ENCODE measurements at places on chromosomes 2 and 18.

- DNase-seq = no peak
Observed at GRCh38 chr18:45361125-45361851, 254.0 kb upstream of the SLC14A2 start.

DNA sequence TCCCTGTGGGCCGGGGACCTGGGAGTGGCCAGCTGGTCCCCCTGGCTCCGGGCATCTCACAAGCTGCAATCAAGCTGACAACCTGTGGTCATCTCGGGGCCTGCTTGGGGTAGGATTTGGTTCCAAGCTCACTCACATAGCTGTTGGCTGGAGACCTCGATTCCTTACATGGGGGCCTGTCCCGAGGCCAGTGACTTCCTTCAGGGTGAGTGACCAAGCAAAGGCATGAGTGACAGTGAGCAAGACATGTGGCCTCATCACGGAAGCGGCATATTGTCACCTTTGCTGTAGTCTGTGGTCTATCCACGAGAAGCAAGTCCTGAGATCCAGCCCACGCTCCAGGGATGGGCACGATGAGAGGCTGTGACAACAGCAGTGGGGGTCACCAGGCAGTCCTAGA is 131.4 kb upstream of the ID2 start:
- no peak for DNase-seq

- DNase-seq = no peak
Observed at GRCh38 chr2:63189026-63189425, 138.4 kb downstream of the OTX1 start.

DNA sequence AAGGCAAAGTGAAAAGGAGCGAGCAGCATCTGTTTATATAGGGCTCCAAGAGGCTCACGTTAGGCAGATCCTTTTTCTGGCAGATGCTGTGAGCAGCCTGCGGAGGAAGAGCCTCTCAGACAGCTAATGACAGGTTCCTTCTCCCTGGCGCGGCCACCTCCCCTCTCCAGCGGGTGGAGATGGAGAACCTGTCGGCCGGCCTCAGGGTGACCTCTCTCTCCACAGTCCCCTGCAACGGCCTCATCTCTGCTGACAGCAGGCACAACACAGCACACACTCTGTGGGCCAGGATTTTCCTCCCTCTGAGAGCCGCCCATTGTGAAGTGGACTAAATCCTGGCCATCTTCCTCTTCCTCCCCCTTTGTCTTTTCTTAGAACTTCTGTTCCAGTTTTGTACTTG is 119.8 kb downstream of the PRKCE start:
- DNase-seq = peak; percentile 31

DNA sequence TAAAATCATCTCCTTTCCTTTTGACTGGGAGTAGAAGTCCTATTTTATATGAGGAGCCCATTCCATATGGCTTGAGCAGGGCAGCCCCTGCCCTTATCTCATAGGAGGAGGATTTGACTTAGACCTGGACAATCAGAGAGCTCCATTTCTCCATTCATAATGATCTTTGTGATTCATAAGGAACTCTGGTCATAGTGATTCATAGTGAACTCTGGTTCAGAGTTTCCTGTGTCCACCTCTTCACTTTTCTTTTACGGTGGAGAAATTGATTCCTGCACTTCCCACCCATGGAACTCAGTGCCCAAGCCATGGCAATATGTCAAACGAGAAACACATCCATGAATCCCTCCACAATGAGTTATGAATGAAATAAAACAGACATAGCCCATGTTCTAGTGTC is 12.8 kb upstream of the MYO3B start:
- no peak for DNase-seq

DNA sequence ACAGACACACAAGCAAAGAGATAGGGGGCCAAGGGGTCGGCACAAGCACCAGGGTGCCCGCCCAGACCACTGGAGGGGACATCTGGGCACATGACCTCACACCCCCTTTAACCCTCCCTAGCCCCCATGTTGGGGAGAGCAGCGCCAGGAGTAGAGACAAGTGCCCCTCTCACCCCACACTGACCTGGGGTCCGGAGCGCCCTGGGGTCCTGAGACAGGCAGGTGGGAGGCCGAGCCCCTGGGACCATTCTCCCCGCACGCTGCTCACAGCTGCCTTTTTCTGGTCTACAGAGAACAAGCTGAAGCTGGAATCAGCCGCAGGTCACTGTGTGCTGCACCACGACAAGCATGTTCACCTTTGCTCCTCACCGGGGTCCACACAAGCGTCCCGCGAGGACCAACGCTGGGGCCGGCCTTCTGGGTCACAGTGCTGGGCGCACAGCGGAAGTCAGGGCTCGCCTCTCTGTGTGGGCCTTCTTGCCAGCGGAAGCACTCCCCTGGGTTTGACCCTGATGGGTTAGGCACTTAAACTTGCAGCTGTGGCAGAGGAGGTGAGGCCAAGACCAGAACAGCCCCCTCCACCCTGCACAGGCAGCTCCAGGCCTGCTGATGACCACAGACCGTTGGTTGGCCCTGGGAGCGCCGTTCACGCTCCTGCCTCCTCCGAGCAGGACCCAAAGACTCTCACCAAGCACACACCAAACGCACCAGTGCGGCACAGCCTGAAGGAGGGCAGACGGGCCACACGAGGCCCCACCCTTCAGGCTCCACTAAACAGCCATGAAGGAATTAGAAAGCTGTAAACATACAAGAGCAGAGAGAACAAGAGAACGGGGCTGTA is 275.3 kb downstream of the EIPR1 start:
- no peak for DNase-seq

GRCh38 chr18:48408727-48409590 is at the start of gene ZBTB7C:
Gene ZBTB7C, minus strand, starts transcription at chr18:48409383.
- no peak for DNase-seq

DNA sequence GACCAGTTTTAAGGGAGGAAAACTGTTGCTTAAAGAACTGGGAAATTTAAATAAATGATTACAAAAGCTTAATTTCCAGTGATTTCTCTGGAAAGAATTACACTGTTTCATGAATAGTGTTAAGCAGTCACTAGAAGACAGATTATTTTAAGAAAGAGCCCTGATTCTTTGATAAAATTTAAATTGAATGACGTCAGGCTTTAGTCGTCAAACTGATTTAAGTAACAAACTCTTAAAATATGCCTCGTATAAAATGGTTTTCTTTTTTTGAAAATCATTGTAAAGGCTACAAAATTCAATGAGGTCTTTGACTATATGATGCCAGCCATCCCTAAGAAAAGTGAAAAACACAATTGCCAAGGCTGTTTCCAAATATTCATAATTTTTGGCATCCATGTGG is 465.0 kb downstream of the NR4A2 start:
- DNase-seq = no peak

- DNase-seq = no peak
Observed at GRCh38 chr2:99572373-99573164, 82.8 kb upstream of the REV1 start.

DNA sequence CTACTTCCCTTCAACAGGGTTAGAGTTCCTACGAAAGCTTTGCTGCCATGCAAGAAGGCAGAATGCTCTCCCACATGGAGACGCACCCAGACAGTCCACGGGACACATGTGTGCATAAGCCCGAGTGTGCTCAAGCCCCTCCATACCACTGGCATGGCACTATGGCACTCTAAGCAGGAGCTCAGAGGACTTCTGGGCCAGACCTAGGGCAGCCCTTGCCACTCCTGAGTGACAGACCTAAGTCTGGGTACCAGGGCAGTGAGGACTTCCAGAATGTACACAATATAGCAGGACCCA is 11.4 kb upstream of the ARID5A start:
- DNase-seq = no peak

GRCh38 chr2:89841476-89841840 is 1150.0 kb downstream of the RPIA start:
- no peak for DNase-seq

- DNase-seq = no peak
Observed at GRCh38 chr18:2913398-2914005, 66.7 kb downstream of the EMILIN2 start.

- DNase-seq = no peak
Observed at GRCh38 chr2:221555494-221555846, 16.6 kb downstream of the EPHA4 start.
